Pancreas (tissue), 10 donors: ENCODE measurements at places on chromosomes 1 and 21. TPM values are rescaled to one million over a fixed set of nuclear protein-coding genes. Genes with fewer than 3 reads are reported as not detected.

The SLC25A34 gene
- polyA plus RNA-seq, result 6.1 TPM

The FMO2 gene
- 5.7 TPM for polyA plus RNA-seq

The RAB25 gene
- polyA plus RNA-seq, result 56.3 TPM

DNA sequence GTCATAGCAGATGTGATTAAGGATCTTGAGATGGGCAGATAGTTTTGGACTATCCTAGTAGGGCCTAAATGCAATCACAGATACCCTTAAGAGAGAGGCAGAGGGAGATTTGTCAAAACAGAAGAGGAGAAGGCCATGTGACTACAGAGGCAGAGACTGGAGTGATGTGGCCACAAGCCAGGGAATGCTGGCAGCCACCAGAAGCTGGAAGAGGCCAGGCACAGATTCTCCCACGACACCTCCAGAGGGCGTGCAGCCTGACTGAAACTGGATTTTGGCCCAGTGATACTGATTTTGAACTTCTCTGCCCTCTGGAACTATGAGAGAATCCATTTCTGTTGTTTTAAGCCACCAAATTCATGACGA is 52.1 kb upstream of the EPS8L3 start:
- no peak for DNase-seq

DNA sequence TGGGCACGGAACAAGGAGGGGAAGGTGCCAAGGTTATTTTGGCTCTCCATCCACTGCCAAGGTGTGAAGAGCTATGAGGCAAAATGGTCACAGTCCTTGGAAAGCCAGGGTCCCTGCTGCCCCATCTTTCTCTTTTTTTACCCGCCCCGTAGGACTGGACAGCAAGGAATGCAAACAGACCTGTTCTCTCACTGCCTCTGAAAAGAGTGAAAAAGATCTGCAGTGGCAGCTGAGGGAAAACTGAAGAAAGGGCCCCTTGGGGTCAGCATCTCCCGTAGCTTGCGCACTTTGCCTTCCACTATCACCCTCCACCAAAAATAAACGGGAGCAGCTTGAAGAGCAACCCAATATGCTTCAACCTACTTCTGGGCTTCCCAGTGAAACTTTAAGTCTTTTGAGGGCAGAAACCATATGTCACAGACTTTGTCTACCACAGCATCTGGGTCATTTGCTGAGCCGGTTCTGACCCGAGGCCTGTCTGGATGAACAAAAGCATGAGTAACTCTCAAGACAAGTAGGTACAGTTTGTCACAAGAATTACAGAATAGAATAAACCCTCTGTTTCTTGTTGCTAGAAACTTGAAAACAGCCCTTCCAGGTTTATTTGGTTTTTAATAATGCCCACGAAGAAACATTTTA is 9.4 kb upstream of the KIF14 start:
- DNase-seq, result no peak

DNA sequence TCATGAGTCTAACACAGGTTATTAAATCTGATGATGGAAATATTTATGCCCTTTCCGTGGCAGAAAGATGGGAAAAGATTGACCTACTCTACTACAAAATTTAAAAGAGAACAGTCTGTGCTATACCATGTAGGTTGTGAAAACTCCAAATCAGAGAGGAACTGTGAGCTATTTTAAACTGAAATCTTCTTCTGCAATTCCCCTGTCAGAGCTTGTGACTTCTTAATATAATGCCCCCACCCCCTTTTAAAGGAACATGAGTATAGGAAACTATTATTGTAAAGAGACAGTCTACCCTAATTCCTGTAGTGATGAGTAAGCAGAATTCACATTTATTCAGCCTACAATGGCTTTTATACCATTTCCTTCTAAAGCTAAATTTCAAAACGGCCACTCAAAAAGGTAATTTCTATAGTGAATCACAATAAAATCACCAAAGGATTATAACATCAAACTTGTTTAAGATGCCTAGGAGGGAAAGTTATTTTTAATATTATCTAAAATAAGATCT is 11.7 kb downstream of the DSCAM start:
- no peak for DNase-seq

- no peak for DNase-seq
These were observed 13.1 kb upstream of the EXO1 start for GRCh38 chr1:241834733-241835377.
